ENCODE measurements at places on chromosomes 4 and X. TPM values are rescaled to one million over a fixed set of nuclear protein-coding genes. Genes with fewer than 3 reads are reported as not detected.

EDA gene
- total RNA-seq = 1.6 TPM

SHROOM3 gene
- total RNA-seq = 109 TPM

DIPK2B gene
- total RNA-seq = not detected

MAGED4 gene
- 13.2 TPM for total RNA-seq

All from epithelial cell of proximal tubule (primary cell).